ENCODE measurements at places on chromosomes 6 and 20.

- no peak for DNase-seq
Observed at GRCh38 chr20:24785141-24786110, 163.6 kb upstream of the CST7 start.

DNA sequence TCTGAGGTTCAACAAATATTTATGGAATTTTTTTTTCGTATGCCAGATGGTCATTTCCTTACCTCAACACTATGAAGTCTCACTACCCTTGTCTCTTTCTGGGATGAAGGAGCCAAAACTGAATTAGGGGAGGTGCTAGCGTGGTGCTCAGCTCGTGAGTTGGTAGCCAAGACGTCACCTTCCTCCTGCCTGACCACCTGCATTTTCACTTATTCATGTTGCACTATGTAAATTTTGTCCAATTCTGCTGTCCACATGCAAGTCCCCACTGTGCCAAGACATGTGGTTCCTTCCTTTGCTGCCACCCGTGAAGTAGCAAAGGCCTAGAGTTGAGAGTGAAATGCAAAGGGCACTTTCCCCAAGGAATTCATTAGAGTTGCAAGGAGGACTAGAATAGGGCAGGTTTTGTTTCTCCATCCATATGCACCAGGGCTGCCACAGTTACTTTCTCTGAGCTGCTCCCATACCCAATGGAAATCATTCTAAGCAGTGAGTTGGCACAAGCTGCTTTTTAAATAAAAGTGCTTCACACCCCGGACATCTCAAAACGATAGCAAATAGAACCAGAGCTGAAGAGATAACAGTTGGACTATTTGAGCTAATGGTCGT lies 591.3 kb upstream of the NOX3 start:
- DNase-seq: no peak

DNA sequence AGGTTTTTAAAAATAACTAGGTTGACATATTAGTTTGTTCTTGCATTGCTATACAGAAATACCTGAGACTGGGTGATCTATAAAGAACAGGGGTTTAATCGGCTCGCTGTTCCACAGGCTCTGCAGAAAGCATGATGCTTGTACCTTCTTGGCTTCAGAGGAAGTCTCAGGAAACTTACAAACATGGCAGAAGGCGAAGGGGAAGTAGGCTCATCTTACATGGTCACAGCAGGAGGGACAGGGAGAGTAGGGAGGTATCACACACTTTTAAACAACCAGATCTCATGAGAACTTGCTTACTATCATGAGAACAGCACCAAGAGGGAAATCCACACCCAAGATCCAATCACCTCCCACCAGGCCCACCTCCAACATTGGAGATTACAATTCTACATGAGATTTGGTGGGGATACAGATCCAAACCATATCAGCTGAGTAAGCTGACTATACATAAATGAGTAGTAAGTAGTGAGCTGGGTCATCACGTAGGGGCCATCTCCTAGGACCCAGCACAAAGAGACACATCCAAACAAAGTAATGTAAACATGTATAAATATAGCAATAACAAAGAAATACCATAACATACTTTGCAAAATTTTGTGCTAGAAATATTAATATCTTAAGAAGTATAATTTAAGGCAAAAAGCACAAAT lies 31.4 kb upstream of the SIRPG start:
- DNase-seq: no peak

- DNase-seq: no peak
Observed at GRCh38 chr6:37489697-37490336, 9.9 kb downstream of the CCDC167 start.

DNA sequence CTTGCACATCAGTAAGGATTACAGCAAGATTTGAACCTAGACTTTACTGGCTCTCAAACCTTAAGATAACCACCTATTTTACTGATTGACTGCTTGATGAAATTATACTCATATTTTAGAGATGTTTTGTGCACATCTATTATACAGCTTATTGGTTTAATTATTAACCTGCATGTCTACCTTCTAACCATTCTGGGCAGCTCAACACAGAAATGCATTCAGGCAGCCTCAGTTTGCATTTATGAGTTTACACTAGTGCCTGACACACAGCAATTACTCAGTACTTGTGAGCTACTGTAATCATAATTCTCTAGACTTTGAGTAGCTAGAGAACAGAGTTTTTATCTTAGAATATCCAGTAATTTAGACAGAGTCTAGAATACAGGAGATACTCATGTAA lies 273.9 kb upstream of the THEMIS start:
- DNase-seq: no peak

DNA sequence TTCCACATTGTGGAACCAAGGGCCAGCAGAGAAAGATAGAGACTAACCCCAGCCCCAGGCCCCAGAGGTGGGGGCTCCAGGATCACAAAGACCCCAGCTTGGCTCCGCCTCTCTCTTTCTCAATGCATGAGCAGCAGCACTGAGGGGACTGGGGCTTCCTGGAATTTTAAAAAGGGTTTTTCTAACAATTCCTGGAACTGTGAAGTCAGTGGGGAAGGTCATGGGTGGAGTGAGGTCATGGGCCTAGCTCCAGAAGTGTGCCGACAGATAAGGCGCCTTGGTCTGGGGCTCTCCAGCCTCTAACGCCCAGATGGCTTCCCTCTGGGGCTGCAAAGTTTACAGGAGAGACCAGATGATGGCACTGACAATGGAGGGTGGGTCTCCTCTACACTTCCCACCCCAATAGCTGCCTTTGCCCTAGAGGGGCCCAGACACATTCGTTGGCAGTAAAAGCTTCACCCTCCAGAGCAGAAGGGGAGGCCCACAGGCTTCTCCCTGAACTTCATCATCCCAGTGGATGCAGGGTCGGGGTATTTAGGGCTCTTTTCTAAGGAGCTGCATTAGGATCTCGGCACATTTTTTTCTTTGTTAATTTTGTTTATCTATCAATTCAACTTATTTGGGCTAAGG lies 46.9 kb upstream of the CD93 start:
- DNase-seq: no peak

DNA sequence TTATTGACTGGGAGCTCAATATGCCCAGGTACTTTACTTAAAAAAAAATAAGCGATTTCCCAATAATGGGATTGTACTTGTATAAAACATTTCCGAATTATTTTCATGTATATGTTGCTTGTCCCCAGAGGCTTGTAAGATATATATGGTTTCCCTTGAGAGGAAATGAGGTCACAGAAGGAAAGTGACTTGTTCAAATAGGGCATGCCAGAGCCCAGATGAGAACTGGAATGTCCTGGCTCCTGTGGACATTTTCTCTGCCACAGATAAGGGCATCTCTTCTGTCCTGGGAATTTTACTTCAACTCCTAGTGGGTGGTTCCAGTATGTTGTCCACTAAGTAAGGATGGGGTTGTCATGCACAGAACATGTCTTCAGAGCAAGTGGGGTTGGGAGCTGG lies 63.0 kb downstream of the LYRM2 start:
- DNase-seq: no peak

DNA sequence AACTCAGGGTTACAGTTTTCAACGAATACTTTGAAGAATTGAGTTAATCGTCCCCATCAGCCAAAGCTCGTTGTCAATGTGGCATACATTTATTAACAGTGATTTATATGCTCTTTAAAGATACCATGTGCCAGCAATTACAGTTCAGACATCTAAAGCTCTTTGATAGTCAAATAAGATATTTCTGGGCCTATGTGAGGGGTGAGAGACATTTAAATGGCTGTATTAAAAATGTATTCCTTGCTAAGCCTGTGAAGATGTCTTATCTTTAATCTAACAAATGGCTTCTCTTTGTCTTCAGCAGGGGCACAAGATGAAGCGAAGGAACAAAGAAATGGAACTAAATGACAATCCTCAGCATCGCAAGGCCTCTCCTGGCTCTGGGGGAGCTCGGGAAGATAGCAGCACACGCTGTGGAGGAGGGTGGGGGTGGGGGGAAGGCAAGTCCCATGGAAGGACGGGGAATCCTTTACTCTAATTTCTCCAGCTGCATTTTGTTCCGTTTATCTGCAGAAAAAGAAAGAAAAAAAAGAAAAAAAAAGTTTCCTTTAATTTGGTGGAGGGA lies 523.6 kb downstream of the KIF16B start:
- no peak for DNase-seq

DNA sequence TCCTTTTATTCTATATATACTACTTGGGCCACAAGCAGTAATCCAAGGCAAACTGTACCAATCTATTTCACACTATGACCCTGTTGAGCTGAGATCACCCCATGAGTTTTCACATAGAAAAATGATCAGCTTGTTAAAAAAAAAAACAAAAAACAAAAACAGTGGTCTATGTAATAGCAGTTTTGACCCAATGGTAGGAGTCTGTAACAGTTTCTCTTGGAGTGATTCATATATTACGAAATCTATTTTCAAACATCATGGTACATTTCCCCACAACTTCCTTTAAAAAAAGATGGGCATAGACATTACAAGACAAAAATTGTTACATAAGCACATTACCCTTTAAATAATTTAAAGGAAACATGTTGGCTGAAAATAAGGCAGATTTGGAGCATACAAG lies 78.1 kb downstream of the PRSS35 start:
- no peak for DNase-seq

GRCh38 chr6:49946835-49947234 lies 17.1 kb downstream of the DEFB114 start:
- no peak for DNase-seq

GRCh38 chr6:63307581-63308246 lies 12.1 kb downstream of the LGSN start:
- DNase-seq: no peak

DNA sequence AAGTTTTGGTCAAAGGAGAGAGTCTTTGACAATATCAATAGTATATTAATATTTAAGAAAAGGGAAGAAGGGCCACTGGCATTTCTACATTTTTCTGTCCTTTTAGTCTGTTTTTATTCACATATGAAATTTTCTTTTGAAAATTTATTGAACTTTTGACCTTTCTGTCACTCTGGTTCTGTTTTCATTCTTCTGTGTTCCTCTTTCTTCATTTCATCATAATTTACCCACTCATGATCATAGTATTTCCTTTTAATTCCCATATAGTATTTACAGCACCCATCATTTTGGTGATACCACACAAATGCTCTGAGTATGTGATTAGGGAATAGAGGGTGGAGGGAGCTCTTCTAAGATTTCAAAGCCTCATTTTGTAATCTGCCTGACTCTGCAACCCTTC lies 142.8 kb downstream of the GJA1 start:
- DNase-seq: no peak

- no peak for DNase-seq
Observed at GRCh38 chr6:101935732-101936131, 542.2 kb downstream of the GRIK2 start.

DNA sequence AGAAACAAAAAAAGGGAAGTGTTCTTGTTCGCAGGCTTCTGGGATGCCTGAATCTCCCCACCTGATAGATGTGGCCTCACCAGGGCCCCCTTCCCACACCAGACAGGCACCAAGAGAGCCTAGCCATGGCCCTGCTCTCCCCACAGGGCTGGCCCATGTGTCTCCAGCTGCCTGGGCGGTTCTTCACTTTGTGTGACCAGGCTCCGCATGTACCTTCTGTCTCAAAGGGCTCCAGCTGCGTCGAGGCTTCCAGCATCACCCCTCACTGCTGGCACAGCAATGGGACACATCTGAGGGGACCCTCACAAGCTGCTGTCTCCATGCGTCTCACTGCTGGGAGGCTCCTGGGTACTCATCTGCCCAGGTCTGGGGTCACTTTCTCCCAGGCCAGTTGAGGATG lies 362.9 kb downstream of the ZFAND3 start:
- no peak for DNase-seq

DNA sequence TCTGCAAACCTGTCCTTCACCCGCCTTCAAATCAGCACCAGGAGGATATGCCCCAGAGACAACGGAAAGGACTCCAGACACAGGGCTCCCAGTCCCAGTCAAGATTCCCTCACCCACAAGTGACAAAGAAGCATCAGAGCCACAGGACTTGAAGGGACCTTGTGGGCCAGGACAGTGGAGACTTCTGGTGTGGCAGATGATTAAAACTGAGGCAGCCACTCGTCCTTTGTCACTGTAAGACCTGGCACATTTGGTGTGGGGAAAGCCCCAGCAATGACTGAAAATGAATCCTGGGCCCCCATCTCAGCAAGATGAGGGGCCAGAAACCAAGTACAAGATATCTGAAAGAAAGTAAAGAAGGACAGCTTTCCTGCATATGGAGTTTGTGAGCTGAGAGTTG lies 15.6 kb upstream of the GMPR start:
- DNase-seq: no peak

- DNase-seq: no peak
Observed at GRCh38 chr20:25019381-25020155, 27.0 kb upstream of the APMAP start.

DNA sequence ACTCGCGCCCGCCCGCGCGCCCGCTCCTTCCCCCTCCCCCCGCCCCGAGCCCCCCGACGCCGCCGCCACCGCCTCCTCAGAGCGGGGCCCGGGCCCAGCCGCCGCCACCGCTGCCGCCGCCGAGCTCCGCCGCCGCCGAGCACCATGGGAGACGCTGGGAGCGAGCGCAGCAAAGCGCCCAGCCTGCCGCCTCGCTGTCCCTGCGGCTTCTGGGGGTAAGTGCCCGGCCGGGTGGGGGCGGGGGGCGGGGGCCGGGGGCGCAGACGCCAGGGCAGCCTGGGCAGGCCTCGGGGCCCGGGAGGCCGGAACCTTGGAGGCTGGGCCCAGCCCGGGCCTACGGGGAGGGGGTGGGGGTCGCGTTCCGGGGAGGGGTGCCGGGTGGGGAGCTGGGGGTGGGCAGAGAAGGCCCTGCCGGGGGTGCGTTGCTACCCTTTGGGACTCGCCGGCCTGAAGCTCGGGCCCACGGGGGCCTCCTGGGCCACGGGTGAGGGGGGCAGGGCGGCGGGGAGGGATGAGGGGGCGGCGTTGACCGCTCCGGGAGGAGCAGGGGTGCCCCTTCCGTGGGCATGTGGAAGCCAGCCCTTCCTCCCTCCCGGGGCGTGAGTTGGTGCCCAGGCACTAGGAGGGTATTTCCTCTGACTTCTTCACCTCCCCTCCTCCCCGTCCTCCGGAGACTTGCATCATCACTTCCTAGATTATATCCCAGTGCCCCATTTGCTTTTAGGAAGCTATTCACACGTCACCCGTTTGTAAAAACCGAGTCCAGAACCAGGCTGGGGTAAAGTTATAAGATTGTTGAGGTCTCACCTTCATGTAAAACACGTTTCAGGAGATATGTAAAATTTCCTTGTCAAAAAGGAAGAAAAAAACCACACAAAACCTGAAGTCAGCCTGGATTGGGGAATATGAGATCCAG lies 533 bp downstream of the ZFAND3 start:
- DNase-seq: no peak

GRCh38 chr20:53935344-53936084 lies 134.9 kb downstream of the BCAS1 start:
- DNase-seq: no peak

DNA sequence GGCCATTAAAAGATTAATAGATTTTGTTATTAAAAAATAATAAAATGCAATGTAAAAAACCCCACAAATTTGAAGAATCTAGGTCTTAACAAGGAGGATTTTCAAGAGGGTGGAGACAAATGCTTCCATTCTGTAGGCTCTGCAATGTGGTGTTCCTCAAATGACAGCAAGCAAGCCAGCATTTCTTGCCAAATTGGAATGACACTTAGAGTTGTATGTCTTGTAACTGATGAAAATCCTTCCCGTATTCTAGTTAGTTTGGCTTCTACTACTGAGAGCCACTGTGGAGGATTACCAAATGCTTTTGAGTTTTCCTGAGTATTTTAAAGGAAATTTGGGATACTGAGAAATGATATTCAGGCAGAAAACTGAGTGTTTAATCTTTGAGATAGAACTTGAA lies 1225.5 kb upstream of the CITED2 start:
- DNase-seq: no peak

Data from cortex of kidney (tissue), 1 donor.